Bronchial epithelial cell (primary cell): ENCODE measurements at places on chromosomes 12 and 14. TPM values are rescaled to one million over a fixed set of nuclear protein-coding genes. Genes with fewer than 3 reads are reported as not detected.

PAX9 gene
- 9.7 and 18.4 TPM in 2 replicates for total RNA-seq

RHNO1 gene
- 16.3 and 22.8 TPM in 2 replicates for total RNA-seq

SLC39A5 gene
- total RNA-seq: 0.13 and 0.26 TPM in 2 replicates

SIX4 gene
- total RNA-seq: 4.7 and 5.8 TPM in 2 replicates

NACA gene
- total RNA-seq: 1,412 and 1,419 TPM in 2 replicates

CISTR gene
- total RNA-seq: not detected in 2 replicates

SERPINA12 gene
- not detected in 2 replicates for total RNA-seq

MGP gene
- 0.79 TPM in 1 of 2 replicates, not detected in the other for total RNA-seq
